COR-L47 (cell line): ENCODE measurements at places on chromosomes 12 and 14.
A peak's percentile ranks its signal among the peaks of the same experiment; 100 is the strongest.

- no peak for DNase-seq
Observed at GRCh38 chr12:52221912-52222457, 11.1 kb upstream of the KRT7 start.

- DNase-seq: no peak
Observed at GRCh38 chr14:49408187-49408933, 177.8 kb downstream of the RPS29 start.

DNA sequence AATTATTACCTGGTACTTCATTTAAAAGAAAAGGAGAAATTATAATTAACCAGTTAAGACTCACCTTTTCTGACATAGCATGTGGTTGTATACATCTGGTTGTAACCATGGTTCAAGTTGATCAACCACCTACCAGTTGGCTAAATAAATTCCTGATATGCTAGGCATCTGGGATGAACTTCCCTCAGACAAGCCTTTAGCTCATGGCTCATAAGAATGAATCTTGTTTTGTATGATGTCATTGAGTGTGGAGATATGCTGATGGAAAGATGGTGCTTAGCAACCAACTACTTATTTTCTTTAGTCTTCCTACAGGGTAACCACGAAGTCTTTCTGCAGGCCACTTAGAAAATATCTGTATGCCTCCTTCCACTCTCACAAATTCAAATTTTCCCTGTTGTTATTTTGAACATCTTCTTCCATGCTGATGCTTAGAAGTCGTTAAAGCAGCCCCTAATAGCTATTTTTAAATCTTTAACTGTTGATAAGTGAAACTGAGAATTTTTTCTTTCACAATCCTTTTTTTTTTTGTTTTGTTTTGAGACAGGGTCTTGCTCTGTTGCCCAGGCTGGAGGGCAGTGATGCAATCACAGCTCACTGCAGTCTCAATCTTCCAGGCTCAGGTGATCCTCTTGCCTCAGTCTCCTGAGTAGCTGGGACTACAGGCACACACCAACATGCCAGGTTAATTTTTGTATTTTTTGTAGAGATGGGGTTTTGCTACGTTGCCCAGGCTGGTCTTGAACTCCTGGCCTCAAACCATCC, 51.9 kb upstream of the PTHLH start:
- no peak for DNase-seq

GRCh38 chr12:21301-22189, 45.0 kb upstream of the IQSEC3 start:
- no peak for DNase-seq

GRCh38 chr14:64787619-64788018, 83.4 kb downstream of the PLEKHG3 start:
- no peak for DNase-seq

GRCh38 chr12:59122784-59123183, 202.5 kb upstream of the LRIG3 start:
- no peak for DNase-seq

- DNase-seq: no peak
Observed at GRCh38 chr12:94261119-94261518, 112.7 kb downstream of the PLXNC1 start.

DNA sequence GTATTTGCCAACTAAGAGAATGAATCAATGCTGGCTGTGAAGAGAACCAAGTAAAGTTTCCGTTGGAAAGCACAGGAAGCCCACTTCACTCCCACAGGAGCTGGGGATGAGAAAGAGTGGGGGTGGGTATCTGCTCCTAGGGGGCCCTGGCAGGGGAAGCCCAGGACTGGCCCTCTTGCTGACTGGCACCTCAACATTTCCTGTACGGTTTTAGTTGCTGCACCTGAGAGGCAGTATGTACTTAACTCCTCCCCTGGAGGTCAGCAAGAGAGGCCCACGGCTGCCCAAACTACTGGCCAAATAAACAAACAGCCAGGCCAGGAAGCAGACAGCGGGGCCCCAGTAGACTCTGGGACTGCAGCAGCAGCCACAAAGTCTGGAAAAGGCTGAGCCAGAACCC, 33.8 kb upstream of the VWF start:
- no peak for DNase-seq

GRCh38 chr12:82415402-82415801, 57.1 kb downstream of the METTL25 start:
- no peak for DNase-seq

DNA sequence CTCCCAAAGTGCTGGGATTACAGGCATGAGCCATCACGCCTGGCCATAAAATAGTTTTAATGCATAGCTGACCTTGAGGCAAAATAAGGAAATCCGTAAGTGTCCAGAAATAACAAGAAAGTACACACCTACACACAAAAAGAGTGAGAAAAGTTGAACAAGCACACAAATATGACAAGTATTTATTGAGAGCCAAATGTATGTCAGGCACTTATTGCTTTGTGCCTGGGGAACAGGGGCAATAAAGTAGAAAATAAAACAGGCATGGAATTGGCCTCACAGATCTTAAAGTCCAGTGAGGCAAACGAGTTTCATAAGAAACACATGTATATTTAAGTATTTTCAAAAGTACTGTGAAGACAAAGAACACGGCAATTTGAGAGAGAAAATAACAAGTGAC, 103.7 kb downstream of the ERGIC2 start:
- no peak for DNase-seq

DNA sequence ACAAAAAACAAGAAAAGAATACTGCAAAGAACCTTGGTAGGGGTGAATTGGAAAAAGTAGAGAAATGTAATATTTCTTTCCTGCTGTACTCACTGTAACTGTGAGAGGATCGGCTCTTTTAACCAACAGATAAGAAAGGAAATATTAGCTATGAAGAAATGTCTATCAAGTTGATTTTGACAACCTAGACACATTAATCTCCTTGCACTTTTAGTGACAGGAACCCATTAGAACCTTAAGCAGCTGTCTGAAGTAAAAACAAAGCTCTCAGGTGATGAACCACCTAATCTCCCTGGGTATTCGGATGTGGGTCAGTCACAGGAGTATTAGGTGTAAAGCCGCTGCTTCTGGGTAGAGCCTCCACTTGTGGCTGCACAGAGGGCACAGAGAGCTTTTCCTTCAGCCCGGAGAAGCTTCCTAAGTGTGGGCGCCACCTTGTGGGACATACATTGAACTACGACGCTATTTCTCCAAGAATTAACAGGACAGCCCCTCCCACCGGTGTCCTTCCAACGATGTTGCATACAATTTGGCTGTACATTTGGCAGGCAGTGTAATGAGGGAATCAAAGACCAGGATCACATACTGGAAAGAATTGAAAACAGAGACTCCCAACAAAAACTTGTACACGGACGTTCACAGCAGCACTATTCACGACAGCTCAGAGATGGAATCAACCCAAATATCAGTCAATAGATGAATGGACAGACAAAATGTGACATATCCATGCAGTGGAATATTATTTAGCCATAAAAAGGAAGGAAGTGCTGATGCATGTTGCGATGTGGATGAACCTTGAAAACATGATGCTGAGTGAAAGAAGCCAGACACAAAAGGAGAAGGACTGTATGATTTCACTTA, 28.9 kb upstream of the MAPKAPK5 start:
- DNase-seq: peak; percentile 78

- no peak for DNase-seq
Observed at GRCh38 chr14:70707138-70708038, 65.7 kb downstream of the TTC9 start.

GRCh38 chr12:39378341-39378740, 64.6 kb downstream of the KIF21A start:
- no peak for DNase-seq

GRCh38 chr12:119826661-119827445, 50.3 kb downstream of the CIT start:
- no peak for DNase-seq

- DNase-seq: peak; percentile 71
Observed at GRCh38 chr14:67674480-67675218, at the start of gene VTI1B. VTI1B (minus strand) TSS chr14:67674632; CDS start chr14:67674489, 143 bp downstream.

- DNase-seq: peak; percentile 20
Observed at GRCh38 chr12:75877763-75878621, 153.6 kb downstream of the PHLDA1 start.

GRCh38 chr12:10128687-10129086, 1.3 kb downstream of the CLEC7A start:
- no peak for DNase-seq

DNA sequence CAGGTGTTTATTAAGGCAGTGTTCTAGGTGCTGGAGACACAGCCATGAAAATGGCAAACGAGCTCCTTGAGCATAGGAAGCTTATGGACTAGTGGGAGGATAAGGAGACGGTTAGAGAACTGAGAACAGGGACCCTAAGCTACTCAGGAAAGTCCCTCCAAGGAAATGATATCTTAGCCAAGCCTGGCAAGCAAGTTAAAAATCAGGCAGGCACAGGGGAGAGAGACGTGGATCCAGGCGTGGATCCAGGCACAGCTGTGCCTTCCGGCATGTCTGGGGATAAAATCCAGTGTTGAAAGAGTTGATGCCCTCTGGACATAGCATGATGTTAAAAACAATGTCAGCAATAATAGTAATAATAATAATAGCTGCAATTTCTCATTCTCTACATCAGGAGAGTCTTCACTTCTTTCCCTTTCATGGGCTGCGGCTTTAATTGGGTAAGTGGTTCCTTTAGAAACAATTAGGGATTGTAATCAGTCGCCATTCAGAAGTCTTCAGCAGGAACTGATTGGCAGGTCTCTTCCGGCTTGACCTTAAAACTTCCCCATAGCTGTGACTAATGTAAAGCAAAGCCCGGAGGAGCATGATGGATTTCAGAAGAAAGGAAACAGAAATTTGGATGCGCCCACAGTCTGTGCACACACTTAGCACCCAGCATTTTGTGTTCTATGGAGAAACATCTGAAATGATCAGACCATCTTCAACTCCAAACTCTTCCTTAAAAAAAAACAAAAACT, 230.2 kb downstream of the SLC41A2 start:
- DNase-seq: no peak

DNA sequence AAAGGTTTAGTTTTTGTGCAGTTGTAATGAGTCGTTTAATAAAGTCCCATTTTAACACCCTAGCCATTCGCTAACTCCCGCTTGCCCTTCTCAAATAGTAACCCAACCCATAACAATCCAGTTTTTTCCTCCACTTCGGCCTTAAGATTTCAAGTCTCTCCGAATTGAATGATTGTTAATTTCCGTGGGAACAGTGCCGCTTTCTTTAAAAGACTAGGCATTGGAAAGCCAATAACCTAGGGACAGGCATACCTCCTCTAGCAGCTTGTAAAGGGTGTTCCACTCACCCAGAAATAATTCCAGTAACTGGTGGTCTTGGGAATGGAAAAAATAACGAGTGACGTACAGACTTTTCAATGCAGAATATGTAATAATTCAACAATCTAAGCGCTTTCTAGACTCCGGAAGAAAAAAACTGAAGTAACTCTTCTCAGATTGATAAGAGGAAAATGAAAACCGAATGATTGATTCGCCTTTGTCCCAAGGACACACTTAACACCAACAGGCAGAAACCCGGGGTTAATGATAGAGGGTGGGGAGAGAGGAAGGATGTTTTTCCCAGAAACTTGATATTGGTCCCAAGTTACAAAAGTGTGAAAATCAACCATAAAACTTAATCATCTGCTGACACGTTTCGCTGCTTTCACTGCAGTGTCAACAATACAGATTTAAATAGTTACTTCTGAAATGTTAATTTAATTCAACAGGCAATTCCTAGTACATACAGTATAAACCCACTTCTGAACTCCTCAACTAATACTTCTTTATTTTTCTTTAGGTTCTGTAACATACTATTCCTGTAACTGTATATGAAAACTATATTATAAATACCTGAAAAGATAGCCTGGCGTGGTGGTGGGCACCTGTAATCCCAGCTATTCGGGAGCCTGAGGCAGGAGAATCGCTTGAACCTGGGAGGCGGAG, 1.0 kb upstream of the SINHCAF start:
- no peak for DNase-seq

DNA sequence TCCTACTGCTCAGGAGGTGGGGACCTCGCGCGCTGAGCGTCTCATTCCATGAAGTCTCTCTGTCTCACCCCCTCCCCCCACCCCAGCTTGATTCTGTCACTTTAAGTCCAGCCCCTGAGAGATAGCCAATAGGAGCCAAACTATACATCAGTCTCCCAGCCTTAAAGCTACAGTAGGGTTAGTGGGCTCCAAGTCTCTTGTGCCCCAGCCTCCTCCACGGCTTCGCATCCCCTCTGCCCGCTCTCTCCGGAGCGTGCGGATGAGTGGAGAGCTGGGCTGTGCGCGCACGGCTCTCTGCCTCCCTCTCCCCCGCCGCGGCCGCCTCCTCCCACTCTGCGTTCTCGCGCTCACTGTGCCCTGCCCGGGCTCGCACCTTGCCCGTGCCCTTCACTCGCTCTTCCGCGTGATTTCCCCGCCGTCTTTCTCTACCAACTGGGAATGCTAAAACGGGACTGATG, at the start of gene ESRRB:
TSS of gene ESRRB (plus strand) at position 191 of the 458 bp plus-strand sequence. CDS start at position 456, 265 bp downstream.
- no peak for DNase-seq

- no peak for DNase-seq
Observed at GRCh38 chr12:116665666-116666304, 72.1 kb downstream of the SPRING1 start.

- DNase-seq: no peak
Observed at GRCh38 chr14:102798926-102799325, 21.7 kb downstream of the TRAF3 start.

DNA sequence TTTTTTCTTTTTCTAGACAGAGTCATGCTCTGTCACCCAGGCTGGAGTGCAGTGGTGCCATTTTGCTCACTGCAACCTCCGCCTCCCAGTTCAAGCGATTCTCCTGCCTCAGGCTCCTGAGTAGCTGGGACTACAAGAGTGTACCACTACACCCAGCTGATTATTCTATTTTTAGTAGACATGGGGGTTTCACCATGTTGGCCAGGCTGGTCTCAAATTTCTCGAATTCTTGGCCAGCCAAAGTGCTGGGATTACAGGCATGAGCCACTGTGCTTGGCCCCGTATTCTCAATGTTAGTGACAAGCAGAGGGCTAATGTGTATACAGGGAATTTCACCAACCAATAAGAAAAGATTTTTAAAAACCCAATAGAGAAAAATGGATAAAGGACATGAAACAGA, 8.4 kb downstream of the PLBD2 start:
- DNase-seq: no peak

GRCh38 chr14:49982501-49982951, 89.6 kb downstream of the ARF6 start:
- DNase-seq: no peak

DNA sequence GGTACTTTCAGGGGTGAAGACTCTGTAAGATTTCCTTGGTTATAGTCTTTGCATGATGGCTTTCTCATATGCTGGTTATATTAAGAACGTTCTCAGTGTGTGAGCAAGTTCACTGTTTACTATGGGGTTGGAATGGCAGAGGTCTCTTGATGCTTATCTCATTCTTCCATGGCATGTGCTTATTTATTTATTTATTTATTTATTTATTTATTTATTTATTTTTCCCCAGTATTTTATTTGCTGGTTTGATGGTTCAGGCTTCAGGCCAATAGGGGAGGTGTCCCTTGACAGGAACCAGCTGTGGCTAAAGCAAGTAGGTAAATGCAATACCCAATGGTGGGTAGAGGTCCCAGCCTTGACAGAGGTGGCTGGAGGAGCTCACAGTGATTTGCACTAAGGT, 161.3 kb upstream of the GARIN6 start:
- no peak for DNase-seq

- DNase-seq: no peak
Observed at GRCh38 chr12:25107920-25108319, 87.0 kb downstream of the DNAI7 start.

- DNase-seq: no peak
Observed at GRCh38 chr12:107649661-107650061, 35.9 kb upstream of the PWP1 start.
